ENCODE measurements at places on chromosomes 5 and 9.

GRCh38 chr9:124392871-124393460 is 22.3 kb downstream of the PSMB7 start:
- no peak for DNase-seq

- no peak for DNase-seq
Measured at GRCh38 chr9:2876726-2877125, 32.8 kb upstream of the PUM3 start.

GRCh38 chr5:147782110-147783028 is at the start of gene JAKMIP2:
TSS of gene JAKMIP2 (minus strand) at chr5:147782728. CDS start at chr5:147671806, 110,922 bp downstream.
- DNase-seq, result peak; percentile 94

- DNase-seq, result no peak
Measured at GRCh38 chr5:125526966-125527365, 780.5 kb upstream of the ZNF608 start.

- DNase-seq, result no peak
Measured at GRCh38 chr5:5423586-5423985, 1.1 kb downstream of the ICE1 start.

- no peak for DNase-seq
Measured at GRCh38 chr5:93145767-93146166, 435.3 kb downstream of the NR2F1-AS1 start.

GRCh38 chr9:121453232-121453892 is 46.3 kb downstream of the GGTA1 start:
- no peak for DNase-seq

- DNase-seq, result no peak
Measured at GRCh38 chr5:132756542-132756941, 9.3 kb downstream of the CCNI2 start.

DNA sequence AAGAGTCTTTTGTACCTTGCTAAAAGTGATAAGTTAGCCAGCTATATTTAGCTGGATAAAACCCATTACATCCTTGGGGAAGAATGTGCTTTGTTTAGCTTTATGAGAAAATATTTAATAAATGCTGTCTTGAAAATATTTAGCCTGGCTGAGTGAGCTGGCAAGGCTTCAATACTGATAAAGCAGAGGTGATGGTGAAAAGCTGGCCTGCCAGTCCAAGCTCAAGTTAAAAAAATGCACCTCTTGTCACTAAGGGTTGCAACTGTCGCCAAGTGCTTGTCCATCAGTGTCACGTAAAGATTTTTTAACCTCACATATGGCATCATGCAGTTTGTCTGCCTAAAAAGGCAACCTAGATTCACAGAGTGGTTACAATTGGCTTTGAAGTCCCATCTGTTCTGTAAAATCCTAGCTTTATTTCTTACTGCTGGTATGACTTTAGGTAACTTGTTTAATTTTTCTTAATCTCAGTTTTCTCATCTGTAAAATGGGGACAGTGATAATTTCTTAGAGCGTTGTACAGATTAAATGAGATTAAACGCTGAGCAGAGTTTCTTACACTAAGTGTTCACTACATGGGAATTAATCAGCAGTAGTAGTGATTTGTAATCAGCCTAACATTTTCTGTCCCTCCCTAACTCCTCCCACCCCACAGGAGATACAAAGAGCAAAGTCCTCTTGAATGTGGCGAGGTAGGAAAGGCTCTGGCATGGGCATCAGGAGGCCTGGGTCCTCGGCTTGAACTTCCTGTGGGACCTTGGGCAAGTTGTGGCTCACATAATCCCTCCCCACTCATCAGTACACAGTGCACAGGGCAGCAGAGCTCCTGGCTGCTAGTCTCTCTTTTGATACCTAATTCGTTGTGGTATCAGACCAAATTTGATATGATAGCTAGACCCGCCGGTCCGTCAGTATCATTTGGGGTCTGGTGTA is 48.7 kb downstream of the PIK3R1 start:
- DNase-seq, result no peak

DNA sequence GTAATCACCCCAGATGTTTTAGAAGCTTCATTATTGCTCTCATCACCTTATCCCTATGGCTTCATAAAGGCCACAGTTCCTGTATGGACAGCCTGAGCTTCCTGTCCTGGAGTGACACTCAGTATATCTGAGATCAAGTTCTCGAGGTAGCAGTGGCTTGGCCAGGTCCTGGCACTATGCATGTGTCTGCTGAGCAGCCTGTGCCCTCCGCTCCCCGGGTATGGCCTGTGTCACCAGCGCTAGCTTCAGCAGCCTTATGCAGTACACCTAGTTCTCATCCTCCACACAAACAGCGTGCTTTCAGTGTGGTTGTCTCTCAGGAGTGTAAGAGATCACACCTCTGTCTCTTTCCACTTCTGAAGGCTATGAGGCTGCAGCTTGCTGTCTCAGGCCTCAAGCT is 514.7 kb downstream of the DIRAS2 start:
- DNase-seq, result no peak

DNA sequence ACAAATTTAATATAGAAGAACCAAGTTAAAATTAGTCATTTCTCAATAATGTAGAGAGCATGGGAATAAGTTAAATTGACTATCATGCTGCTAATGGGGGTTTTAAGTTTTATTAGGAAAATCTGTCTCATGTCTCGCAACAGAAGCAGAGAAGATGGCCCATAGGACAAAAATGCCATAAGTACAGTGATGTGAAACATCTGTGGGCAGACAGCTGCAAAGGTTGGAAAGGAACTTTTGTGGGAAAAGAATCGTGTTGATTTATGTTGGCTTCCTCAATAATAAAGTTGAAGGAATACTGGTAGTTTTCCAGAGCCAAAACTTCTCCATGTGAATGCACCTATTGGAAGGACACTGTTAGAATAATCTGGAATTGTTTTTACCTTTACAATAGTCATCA is 44.8 kb downstream of the VCAN start:
- DNase-seq, result no peak
